ENCODE measurements at places on chromosomes 7 and 10. TPM values are rescaled to one million over a fixed set of nuclear protein-coding genes. Genes with fewer than 3 reads are reported as not detected.

Gene NODAL
- not detected for polyA plus RNA-seq

Gene GATA3
- 0.21 TPM for polyA plus RNA-seq

DNA sequence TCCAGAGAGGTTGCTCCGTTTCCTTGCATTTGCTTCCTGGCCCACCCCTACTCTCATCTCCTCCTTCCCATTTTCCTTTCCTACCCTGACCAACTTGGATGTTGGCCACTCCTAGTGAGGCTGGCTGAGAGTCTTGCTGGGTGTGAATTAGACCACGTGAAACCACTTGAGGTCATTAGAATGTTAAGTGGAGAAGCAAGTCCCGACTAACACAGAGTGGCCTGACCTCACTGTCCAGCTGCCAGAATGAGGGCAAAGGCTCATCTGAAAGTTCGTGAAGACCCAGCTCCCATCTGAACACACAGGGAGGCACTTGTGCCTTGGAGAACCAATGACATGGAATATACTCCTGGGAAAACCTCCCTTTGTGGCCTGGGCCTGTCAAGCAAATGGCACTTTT, 80.8 kb downstream of the WDR11 start:
- no peaks in the 10 kb centered on the region for H3K27me3 ChIP-seq
- H3K27ac ChIP-seq: no peak overlapping the region
- DNase-seq: no peak
- H3K4me3 ChIP-seq: no peak overlapping the region

Gene HEPACAM2
- not detected for polyA plus RNA-seq

GRCh38 chr10:11473128-11473760, 138.2 kb downstream of the USP6NL start:
- H3K36me3 ChIP-seq: no peaks in the 10 kb centered on the region
- no peak for DNase-seq
- peaks cover 3% of the 10 kb centered on the region for H3K4me1 ChIP-seq
- no peak overlapping the region for H3K27ac ChIP-seq
- no peak overlapping the region for H3K4me3 ChIP-seq

DNA sequence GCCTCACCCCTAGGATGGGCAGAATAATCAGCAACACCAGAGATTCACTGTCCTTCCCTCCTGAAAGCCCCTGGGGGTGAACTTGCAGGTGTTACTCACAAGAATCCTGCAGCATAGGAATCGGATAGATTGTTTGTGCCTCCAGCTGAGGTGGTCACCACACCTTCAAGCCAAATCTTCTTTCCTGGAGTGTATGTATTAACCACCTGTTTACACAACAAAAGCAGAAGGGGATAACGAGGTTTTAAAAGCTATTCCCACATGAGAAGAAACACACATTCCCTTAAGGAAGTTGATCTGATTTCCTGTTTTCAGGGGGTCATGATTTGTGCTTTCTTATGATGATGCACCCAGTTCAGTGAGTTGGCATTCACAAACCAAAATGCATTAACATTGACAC, 173.8 kb upstream of the HPS1 start:
- no peaks in the 10 kb centered on the region for H3K27me3 ChIP-seq
- no peaks in the 10 kb centered on the region for H3K4me1 ChIP-seq
- H3K36me3 ChIP-seq: no peaks in the 10 kb centered on the region
- DNase-seq: no peak

Gene GPR85
- polyA plus RNA-seq: 1.7 TPM

- no peak overlapping the region for H3K27ac ChIP-seq
- H3K36me3 ChIP-seq: peaks cover 31% of the 10 kb centered on the region
- H3K4me3 ChIP-seq: no peak overlapping the region
- H3K4me1 ChIP-seq: peaks cover 20% of the 10 kb centered on the region
- DNase-seq: no peak
These were observed 58.9 kb downstream of the HIPK2 start for GRCh38 chr7:139718859-139719258.

Gene CYP3A7
- polyA plus RNA-seq: not detected

DNA sequence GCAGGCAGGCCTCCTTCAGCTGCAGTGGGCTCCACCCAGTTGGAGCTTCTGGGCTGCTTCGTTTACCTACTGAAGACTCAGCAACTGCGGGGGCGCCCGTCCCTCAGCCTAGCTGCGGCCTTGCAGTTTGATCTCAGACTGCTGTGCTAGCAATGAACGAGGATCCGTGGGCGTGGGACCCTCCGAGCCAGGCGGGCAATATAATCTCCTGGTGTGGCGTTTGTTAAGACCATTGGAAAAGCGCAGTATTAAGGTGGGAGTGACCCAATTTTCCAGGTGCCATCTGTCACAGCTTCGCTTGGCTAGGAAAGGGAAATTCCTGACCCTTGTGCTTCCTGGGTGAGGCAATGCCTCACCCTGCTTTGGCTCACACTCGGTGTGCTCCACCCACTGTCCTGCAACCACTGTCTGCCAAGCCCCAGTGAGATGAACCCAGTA, 159.2 kb upstream of the FOXP2 start:
- H3K4me1 ChIP-seq: no peaks in the 10 kb centered on the region
- H3K36me3 ChIP-seq: no peaks in the 10 kb centered on the region
- DNase-seq: no peak
- H3K4me3 ChIP-seq: no peak overlapping the region
- no peaks in the 10 kb centered on the region for H3K27me3 ChIP-seq
- no peak overlapping the region for H3K27ac ChIP-seq

GRCh38 chr7:20578257-20578771, 37.2 kb upstream of the ABCB5 start:
- no peaks in the 10 kb centered on the region for H3K36me3 ChIP-seq
- H3K4me3 ChIP-seq: no peak overlapping the region
- H3K27me3 ChIP-seq: no peaks in the 10 kb centered on the region

Gene ITIH5
- 0.07 TPM for polyA plus RNA-seq

DNA sequence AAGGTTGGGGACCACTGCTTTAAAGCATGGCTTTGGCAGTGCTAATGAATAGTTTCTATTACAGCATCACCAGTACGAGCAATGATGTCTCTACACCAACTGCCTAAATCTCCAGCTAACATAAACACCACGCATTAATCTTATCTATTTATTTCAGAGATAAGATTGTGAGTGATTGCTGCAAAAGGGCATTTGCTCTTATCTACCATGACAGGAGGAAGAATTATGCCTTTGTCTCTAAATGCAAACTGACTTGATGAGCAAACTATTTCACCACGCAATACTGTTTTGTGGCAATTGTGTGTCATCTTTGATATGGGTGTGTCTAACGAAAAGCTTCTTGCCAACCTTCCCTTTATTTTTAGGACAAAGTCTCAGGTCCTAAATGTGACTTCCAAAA, 684.9 kb downstream of the SORCS1 start:
- no peaks in the 10 kb centered on the region for H3K27me3 ChIP-seq
- H3K36me3 ChIP-seq: no peaks in the 10 kb centered on the region
- no peak overlapping the region for H3K27ac ChIP-seq
- no peak overlapping the region for H3K4me3 ChIP-seq
- no peaks in the 10 kb centered on the region for H3K4me1 ChIP-seq

GRCh38 chr10:123766012-123766411, 99.9 kb downstream of the GPR26 start:
- no peaks in the 10 kb centered on the region for H3K4me1 ChIP-seq
- no peaks in the 10 kb centered on the region for H3K36me3 ChIP-seq
- H3K27ac ChIP-seq: no peak overlapping the region
- H3K27me3 ChIP-seq: no peaks in the 10 kb centered on the region
- no peak for DNase-seq
- H3K4me3 ChIP-seq: no peak overlapping the region

- no peaks in the 10 kb centered on the region for H3K36me3 ChIP-seq
- H3K4me1 ChIP-seq: no peaks in the 10 kb centered on the region
- peak; percentile 3 for DNase-seq
- no peaks in the 10 kb centered on the region for H3K27me3 ChIP-seq
These were observed 81.0 kb downstream of the CFAP58 start for GRCh38 chr10:104434601-104435000.

GRCh38 chr7:40990841-40991240, 712.0 kb downstream of the INHBA start:
- peaks cover 3% of the 10 kb centered on the region for H3K4me1 ChIP-seq
- DNase-seq: no peak
- no peaks in the 10 kb centered on the region for H3K36me3 ChIP-seq
- no peak overlapping the region for H3K4me3 ChIP-seq

Gene C10orf90
- polyA plus RNA-seq: not detected

Gene WEE2
- polyA plus RNA-seq: not detected

GRCh38 chr10:97363071-97363470, 28.5 kb upstream of the FRAT2 start:
- H3K36me3 ChIP-seq: peaks cover 39% of the 10 kb centered on the region
- no peak overlapping the region for H3K4me3 ChIP-seq
- no peaks in the 10 kb centered on the region for H3K4me1 ChIP-seq
- no peak for DNase-seq
- H3K27me3 ChIP-seq: no peaks in the 10 kb centered on the region
- H3K27ac ChIP-seq: no peak overlapping the region

GRCh38 chr10:100728928-100729861, 16.2 kb upstream of the PAX2 start:
- H3K27me3 ChIP-seq: peaks cover 78% of the 10 kb centered on the region
- DNase-seq: peak; percentile 13
- no peak overlapping the region for H3K27ac ChIP-seq
- no peaks in the 10 kb centered on the region for H3K36me3 ChIP-seq
- H3K4me1 ChIP-seq: no peaks in the 10 kb centered on the region

DNA sequence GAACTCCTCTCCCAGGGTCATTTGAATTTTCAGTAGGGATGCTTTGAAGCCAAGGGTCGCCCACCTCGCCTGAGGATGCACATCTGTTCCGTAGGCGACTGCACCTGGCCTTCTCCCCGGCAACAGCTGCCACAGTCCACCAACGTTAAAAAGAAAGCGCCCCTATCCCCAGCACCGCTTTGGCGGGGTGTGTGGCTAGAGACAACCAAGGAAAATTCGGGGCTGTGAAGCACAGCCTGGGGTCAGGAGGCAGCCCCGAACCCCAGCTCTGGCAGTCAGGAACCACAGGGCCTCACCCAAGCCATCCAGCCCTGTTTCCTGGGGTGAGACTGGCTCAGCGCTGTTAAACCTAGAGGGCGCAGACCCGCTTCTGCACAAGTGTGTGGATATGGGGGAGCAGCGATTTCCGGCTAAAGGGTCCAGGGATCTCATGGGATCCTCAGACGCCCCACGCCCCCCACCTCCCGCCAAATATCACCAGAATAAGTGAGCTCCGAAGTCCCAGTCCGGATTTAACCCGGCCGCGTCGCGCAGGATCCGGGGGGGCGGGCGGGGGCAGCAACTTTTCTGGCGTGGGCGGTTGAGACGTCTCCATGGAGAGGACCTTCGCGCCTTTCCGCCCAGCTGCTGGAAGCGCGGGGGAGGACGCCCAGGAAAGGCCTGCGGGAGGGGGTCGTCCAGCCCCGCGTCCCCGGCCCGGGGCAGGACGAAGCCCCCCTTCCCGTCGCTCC, 822 bp downstream of the ZC3HAV1L start:
- H3K36me3 ChIP-seq: peaks cover 17% of the 10 kb centered on the region
- peaks cover 8% of the 10 kb centered on the region for H3K4me1 ChIP-seq
- H3K27me3 ChIP-seq: no peaks in the 10 kb centered on the region
- DNase-seq: peak; percentile 27

DNA sequence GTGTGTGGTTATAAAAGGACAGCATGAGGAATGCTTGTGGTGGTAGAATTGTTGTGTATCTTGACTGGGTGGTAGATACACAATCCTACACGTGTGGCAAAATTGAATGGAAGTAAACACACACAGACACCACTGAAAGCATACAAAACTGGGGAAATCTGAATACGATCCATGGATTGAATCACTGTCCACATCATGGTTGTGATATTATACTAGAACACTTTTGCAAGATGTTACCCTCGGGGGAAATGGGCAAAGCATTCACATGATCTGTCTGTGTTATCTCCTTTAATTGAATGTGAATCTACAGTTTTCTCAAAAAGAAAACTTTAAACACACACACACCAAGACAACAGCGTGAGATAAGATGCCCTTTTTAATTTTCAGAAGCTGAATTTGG, 165.2 kb upstream of the CELF2 start:
- no peak overlapping the region for H3K4me3 ChIP-seq
- no peak overlapping the region for H3K27ac ChIP-seq
- H3K27me3 ChIP-seq: no peaks in the 10 kb centered on the region

- H3K4me3 ChIP-seq: no peak overlapping the region
- no peak for DNase-seq
- H3K27ac ChIP-seq: no peak overlapping the region
- no peaks in the 10 kb centered on the region for H3K27me3 ChIP-seq
These were observed 7.7 kb downstream of the ZNF33B start for GRCh38 chr10:42630537-42631134.

- no peak for DNase-seq
- no peaks in the 10 kb centered on the region for H3K36me3 ChIP-seq
These were observed 1.3 kb downstream of the TFR2 start for GRCh38 chr7:100639995-100640516.

GRCh38 chr7:27192546-27193334, 7.2 kb downstream of the HOXA13 start:
- H3K4me1 ChIP-seq: peaks cover 1% of the 10 kb centered on the region
- no peak overlapping the region for H3K27ac ChIP-seq
- H3K27me3 ChIP-seq: peaks cover 89% of the 10 kb centered on the region
- 0 out of 2 replicates have a peak overlapping the region, but pooled peaks have one; percentile 4 for H3K4me3 ChIP-seq
- H3K36me3 ChIP-seq: no peaks in the 10 kb centered on the region
- DNase-seq: no peak

GRCh38 chr10:117596706-117597105, 54.2 kb downstream of the EMX2 start:
- H3K4me3 ChIP-seq: no peak overlapping the region
- H3K4me1 ChIP-seq: no peaks in the 10 kb centered on the region
- H3K27me3 ChIP-seq: no peaks in the 10 kb centered on the region
- no peaks in the 10 kb centered on the region for H3K36me3 ChIP-seq

Gene MCM10
- 4.9 TPM for polyA plus RNA-seq

Gene TBX20
- polyA plus RNA-seq: 0.15 TPM

Gene FAM25G
- not detected for polyA plus RNA-seq

DNA sequence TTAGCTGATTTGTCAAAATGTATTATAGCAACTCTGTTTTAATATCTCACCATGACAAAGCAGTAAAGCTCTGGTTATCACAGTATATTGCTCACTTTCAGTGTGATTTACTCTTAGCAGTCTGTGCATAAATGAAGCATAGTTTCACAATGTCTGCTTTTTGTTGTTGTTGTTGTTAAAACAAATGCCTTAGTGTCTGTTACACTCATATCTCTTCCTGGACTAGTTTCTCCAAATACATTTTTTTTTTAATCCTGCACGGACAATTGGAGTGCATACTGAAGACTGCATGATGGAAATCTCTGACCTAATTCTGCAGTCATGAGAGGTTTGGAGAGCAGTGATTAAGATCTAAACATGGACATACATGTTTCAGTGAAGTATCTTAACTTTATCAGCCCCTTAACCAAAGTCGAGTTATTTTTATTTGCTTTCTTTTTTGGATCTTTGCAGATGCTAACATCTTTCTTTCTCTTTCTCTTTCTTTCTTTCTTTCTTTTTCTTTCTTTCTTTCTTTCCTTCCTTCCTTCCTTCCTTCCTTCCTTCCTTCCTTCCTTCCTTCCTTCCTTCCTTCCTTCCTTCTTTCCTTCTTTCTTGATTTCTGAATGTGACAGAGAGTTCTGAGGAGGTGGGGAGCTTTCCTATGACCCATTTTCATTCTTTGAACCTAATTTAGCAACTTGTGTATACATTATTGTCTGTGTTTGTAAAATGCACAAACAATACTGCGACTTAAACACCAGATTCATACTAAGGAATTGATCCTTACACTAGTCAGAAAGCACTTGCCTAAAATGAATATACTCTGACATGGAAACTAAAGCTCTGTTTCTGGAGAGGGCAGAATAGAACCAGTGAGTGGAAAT, 161.5 kb upstream of the AGR3 start:
- H3K27me3 ChIP-seq: no peaks in the 10 kb centered on the region
- no peaks in the 10 kb centered on the region for H3K36me3 ChIP-seq
- no peak overlapping the region for H3K27ac ChIP-seq
- H3K4me3 ChIP-seq: no peak overlapping the region
- DNase-seq: peak; percentile 50

All from IMR-90 (cell line).